ENCODE measurements at places on chromosomes 6 and 20.

GRCh38 chr20:62587757-62588402 is 54.4 kb upstream of the SLCO4A1 start:
- DNase-seq = no peak
- peaks cover 13% of the 10 kb centered on the region for H3K27me3 ChIP-seq
- H3K4me1 ChIP-seq = peaks cover 8% of the 10 kb centered on the region
- H3K4me3 ChIP-seq = no peak overlapping the region

- no peak for DNase-seq
- H3K27ac ChIP-seq = no peak overlapping the region
- H3K4me3 ChIP-seq = no peak overlapping the region
- no peaks in the 10 kb centered on the region for H3K27me3 ChIP-seq
- H3K36me3 ChIP-seq = no peaks in the 10 kb centered on the region
- H3K4me1 ChIP-seq = peaks cover 16% of the 10 kb centered on the region
Observed at GRCh38 chr20:47754946-47755652, 30.2 kb downstream of the SULF2 start.

DNA sequence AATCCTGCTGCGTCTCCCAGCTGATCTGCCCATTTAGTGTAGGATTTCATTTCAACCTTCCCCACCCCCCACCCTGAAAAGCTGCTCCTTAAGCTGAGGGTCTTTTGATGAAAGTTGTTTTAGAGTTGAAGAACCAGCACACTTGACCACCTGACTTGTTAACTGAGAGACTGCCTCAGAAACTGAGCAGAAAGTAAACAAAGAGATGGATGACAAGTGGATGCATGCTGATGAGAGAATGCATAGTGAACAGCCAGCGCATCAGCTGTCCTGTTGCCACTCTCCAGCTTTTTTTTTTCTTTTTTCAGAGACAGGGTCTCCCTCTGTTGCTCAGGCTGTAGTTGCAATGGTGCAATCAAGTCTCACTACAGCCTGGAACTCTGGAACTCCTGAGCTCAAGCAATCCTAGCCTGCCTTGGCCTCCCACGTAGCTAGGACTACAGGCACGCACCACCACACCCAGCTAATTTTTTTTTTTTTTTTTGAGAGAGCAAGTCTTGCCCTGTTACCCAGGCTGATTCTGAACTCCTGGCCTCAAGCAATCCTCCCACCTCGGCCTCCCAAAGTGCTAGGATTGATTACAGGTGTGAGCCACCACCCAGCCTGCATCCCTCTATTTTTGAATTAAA is 9.5 kb downstream of the RPL10A start:
- no peak for DNase-seq
- peaks cover 9% of the 10 kb centered on the region for H3K27me3 ChIP-seq
- peaks cover 26% of the 10 kb centered on the region for H3K4me1 ChIP-seq
- no peak overlapping the region for H3K27ac ChIP-seq
- H3K4me3 ChIP-seq = peak overlapping the region; percentile 73

GRCh38 chr20:49676581-49677291 is 36.9 kb downstream of the B4GALT5 start:
- H3K4me3 ChIP-seq = no peak overlapping the region
- H3K27ac ChIP-seq = peak overlapping the region; percentile 73
- no peaks in the 10 kb centered on the region for H3K27me3 ChIP-seq
- peaks cover 71% of the 10 kb centered on the region for H3K4me1 ChIP-seq
- no peak for DNase-seq

GRCh38 chr20:32236048-32236533 is 28.4 kb downstream of the POFUT1 start:
- no peak overlapping the region for H3K4me3 ChIP-seq
- no peak overlapping the region for H3K27ac ChIP-seq
- peaks cover 22% of the 10 kb centered on the region for H3K36me3 ChIP-seq
- H3K27me3 ChIP-seq = no peaks in the 10 kb centered on the region
- no peak for DNase-seq
- H3K4me1 ChIP-seq = peaks cover 7% of the 10 kb centered on the region

DNA sequence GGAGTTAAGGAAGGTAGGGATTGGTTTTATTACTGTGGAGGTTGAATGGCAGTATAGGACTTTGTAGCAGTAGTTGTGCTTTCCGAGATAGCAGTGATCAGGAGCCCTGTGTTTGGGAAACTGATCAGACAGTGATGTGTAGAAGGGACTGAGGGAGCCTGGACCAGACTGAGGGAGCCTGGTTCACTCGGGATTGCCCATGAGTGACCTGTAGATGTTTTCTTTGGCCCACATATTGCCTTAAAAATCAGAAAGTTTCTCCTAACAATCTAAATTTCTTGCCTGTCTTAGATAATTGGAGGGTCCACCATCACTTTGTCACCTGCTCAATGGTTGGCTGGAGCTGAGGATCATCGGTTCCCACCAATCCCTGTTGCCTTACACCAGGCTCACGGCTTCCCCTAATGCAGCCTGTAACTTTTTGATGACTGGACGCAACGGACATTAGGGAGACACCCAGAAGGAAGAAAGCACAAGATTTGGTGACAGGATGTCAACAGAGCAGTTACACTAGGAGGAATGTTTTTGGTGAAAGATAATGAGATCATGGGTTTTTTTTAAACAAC is 1.1 kb downstream of the CDS2 start:
- peaks cover 31% of the 10 kb centered on the region for H3K4me1 ChIP-seq
- no peaks in the 10 kb centered on the region for H3K27me3 ChIP-seq
- peak overlapping the region; percentile 20 for H3K27ac ChIP-seq
- H3K4me3 ChIP-seq = peak overlapping the region; percentile 96

- H3K27me3 ChIP-seq = peaks cover 100% of the 10 kb centered on the region
- peak overlapping the region; percentile 68 for H3K4me3 ChIP-seq
- H3K36me3 ChIP-seq = peaks cover 8% of the 10 kb centered on the region
- no peak overlapping the region for H3K27ac ChIP-seq
Observed at GRCh38 chr6:6001443-6001842, 5.3 kb downstream of the NRN1 start.

GRCh38 chr6:148218542-148219258 is 123.9 kb upstream of the SASH1 start:
- no peaks in the 10 kb centered on the region for H3K27me3 ChIP-seq
- H3K4me3 ChIP-seq = no peak overlapping the region
- no peaks in the 10 kb centered on the region for H3K36me3 ChIP-seq
- H3K27ac ChIP-seq = no peak overlapping the region
- no peak for DNase-seq
- H3K4me1 ChIP-seq = peaks cover 32% of the 10 kb centered on the region

GRCh38 chr6:162177746-162178145 is 549.8 kb downstream of the PRKN start:
- no peaks in the 10 kb centered on the region for H3K27me3 ChIP-seq
- no peak overlapping the region for H3K27ac ChIP-seq
- peaks cover 11% of the 10 kb centered on the region for H3K4me1 ChIP-seq
- no peak overlapping the region for H3K4me3 ChIP-seq
- no peak for DNase-seq

GRCh38 chr6:44649365-44650025 is 262.0 kb downstream of the CDC5L start:
- no peak for DNase-seq
- no peaks in the 10 kb centered on the region for H3K36me3 ChIP-seq
- H3K4me3 ChIP-seq = no peak overlapping the region
- peaks cover 5% of the 10 kb centered on the region for H3K27me3 ChIP-seq
- no peak overlapping the region for H3K27ac ChIP-seq
- peaks cover 8% of the 10 kb centered on the region for H3K4me1 ChIP-seq

- peak overlapping the region; percentile 82 for H3K4me3 ChIP-seq
- DNase-seq = no peak
- H3K27me3 ChIP-seq = peaks cover 14% of the 10 kb centered on the region
- peaks cover 28% of the 10 kb centered on the region for H3K4me1 ChIP-seq
- peaks cover under 1% of the 10 kb centered on the region for H3K36me3 ChIP-seq
- no peak overlapping the region for H3K27ac ChIP-seq
Observed at GRCh38 chr6:31681135-31681671, 336 bp upstream of the LY6G5C start.

- H3K4me3 ChIP-seq = peak overlapping the region; percentile 57
- H3K36me3 ChIP-seq = peaks cover 2% of the 10 kb centered on the region
- H3K4me1 ChIP-seq = peaks cover 16% of the 10 kb centered on the region
- no peak for DNase-seq
- no peak overlapping the region for H3K27ac ChIP-seq
- H3K27me3 ChIP-seq = no peaks in the 10 kb centered on the region
Observed at GRCh38 chr20:62792940-62793756, 3.1 kb upstream of the MRGBP start.

- H3K4me1 ChIP-seq = peaks cover 9% of the 10 kb centered on the region
- H3K27me3 ChIP-seq = peaks cover 3% of the 10 kb centered on the region
- H3K36me3 ChIP-seq = no peaks in the 10 kb centered on the region
- H3K4me3 ChIP-seq = no peak overlapping the region
- DNase-seq = no peak
Observed at GRCh38 chr6:37050045-37050853, 44.8 kb downstream of the FGD2 start.
